ENCODE measurements at places on chromosomes 1 and 21.

DNA sequence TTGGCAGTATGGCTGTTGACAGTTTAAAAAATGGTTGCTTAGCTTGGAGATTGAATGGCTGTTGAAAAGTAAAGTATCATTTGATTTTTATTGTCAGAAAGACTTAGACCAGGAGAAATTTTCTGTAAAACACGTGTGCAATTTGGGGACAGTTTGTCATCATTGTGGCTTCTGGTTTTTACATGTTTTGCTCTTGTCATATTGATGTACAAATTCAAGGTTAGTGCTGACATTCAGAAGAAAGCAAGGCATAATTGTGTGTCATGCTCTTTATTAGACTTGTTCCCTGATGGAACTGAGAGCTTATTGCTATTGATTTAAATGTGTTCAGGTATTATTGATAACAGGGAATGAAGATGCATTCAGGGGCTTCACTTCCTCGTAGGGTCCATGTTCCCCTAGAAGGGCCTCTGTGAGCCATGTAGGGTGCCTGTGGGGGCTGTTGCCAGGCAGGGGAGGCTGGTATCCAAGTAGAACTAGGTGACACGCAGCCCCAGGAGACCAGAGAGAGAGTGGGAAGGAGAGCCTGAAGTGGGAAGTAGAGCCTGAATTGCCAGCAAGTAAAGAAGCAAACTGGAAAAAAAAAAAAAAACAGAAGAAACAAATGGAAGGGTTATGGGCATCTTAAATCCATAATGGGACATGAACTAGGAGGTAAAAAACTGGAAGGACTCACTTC lies 32.7 kb upstream of the PLXNA2 start:
- no peak for DNase-seq

GRCh38 chr1:115098979-115099692 lies 9.8 kb upstream of the TSPAN2 start:
- peak; percentile 32 for DNase-seq

DNA sequence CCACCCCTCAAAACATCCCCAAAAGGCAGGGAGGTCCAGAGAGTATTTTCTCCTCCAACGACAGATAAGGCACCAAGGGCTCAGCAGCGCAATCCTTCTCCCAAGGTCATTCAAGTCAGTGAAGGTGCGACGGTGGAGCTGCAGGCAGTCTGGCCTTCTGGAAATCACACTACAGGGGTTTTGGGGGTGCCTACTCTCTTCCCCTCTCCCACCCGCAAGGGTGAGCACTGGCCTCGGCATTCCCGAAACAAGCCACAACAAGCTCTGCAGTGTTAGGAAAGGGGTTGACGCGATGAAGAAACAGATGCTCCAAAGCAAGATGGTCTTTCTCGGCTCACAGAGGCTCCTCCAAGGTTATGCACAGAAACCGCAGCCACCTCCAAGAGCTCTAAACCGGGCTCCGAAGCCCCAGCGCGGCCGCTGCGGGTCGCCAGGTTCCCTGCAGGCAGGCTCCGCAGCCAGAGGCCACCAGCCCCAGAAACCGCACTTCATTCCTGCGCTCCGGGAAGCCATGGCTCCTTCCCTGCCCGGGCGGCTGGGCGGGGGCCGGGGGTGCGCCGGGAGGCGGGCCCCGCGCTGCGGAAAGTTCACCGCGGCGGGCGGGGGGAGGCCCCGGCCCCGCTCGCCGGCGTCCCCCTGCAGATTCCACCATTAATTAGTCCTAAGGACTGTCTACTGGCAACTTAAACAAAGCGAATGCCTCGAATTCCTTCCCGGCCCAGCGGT lies 1.1 kb downstream of the LUZP1 start:
- DNase-seq: peak; percentile 74

DNA sequence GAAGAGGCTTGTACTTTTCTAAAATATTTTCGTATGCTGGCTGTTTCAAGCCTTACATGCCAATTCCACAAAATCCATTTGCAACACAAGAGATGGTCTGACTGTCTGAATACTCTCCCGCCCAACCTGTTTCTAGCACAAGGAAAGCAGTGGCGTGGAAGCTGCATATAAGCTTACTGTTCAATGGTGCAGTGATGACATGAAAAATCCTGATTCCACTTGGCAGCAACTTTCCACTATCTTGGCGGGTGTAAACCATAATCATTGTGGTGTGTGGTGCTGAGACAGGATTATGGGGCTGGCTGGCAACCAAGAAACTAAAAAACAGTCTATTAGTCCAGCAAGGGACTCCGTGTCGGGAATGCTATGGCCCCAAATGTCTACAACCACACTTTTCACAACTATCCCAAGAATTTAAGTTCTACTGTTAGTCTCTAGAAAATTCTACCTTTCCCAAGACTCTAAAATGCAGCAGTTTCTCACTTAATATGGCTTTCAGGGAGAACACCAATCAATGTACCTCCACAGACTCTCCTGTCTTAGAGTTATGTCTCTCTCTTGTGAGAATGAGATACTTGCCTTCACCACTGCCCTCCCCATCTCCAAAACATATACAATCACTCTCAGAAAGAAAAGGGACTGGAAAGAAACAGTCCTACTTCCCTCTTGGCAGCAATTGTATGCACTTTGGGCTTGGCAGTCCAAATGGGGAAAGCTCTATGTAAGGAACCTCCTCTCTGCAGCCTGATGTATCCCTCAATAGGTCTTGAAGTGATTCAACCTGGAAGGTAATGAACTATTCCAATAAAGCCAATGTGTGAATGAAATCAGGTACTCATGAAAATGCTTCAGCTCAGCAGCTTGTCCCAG lies 9.5 kb downstream of the COLGALT2 start:
- DNase-seq: peak; percentile 75

GRCh38 chr1:87887100-87887499 lies 558.4 kb downstream of the LMO4 start:
- no peak for DNase-seq

GRCh38 chr1:22754106-22754768 lies 43.6 kb downstream of the EPHB2 start:
- DNase-seq: peak; percentile 51

- no peak for DNase-seq
These were observed 120.2 kb downstream of the DMRTB1 start for GRCh38 chr1:53579221-53580008.

DNA sequence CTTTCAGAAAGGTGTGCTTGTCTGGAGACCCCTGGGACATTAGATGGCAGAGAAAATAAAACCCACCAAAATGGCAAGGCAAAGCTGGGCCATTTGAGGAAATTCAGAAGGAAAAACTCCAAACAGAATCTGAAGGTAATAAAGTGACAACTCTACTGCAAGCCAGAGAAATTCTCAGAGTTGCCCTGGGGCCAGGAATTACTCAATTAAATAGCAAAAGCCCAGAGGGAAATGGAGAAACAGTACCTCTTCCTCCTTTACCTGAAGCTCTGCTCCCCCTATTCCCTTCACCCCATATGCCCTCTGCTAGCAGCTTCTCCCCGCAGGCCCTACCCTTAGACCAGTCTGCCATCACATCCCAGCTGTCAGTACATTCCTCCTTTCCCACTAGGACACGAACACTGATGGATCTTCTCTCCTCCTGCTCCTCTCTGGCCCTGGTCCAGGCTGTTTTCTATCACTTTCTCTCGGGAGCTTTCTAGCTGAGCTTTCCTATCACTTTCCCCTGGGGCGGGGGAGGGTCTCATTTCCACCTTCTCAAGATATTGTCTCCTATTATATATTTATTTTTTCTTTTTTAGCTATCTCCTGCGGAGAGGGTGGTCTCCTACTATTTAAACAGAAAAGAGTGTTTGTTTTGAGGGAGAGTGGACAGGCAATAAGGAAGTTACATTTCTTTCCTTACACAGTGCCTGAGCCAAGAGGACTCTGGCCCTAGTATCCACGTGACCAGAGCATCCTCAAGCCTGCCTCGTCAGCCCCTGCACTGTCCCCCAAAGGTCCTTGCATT lies 47.7 kb upstream of the RBM15 start:
- no peak for DNase-seq

DNA sequence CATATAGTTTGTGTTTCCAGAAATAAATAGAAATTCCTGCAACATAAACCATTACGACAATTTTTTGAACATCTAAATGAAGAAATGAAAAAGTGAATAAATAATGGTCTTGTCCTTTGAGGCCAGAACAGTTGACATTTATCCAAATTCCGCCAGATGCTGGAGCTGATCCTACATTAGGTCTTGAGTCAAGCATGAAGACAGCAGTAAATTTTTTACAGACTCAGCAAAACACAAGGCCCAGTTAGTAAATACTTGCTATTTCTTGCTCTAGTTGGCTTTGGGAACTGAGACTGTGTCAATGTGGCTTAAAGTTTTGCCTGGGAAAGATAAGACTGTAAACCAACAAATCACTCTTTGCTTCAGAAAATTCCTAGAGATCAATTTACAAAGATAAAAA lies 540.1 kb upstream of the RGS18 start:
- DNase-seq: no peak

- peak; percentile 99 for DNase-seq
These were observed 26.2 kb upstream of the ID3 start for GRCh38 chr1:23585321-23586022.

- no peak for DNase-seq
These were observed 16.0 kb upstream of the ZNF496 start for GRCh38 chr1:247347477-247348222.

DNA sequence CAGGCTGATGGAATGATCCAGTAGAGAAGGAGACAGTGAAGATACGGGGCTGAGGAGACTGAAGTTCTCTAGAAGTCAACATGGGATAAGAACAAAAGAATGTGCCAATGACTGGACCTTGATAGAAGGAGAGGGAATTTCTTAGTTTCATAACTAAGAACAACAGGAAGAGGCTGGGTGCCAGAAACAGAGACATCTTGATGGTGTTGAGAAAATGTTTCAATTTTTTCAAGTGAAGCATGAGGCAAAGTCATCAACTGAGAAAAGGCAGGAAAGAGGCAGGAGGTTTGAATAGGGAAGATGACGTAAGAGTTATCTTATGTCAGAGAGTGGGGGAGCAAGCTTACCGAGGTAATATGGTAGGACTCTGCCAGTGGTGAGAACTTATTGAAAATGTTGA lies 80.1 kb downstream of the SPAG17 start:
- DNase-seq: peak; percentile 62

- no peak for DNase-seq
These were observed 12.5 kb upstream of the HNRNPR start for GRCh38 chr1:23356471-23357137.

DNA sequence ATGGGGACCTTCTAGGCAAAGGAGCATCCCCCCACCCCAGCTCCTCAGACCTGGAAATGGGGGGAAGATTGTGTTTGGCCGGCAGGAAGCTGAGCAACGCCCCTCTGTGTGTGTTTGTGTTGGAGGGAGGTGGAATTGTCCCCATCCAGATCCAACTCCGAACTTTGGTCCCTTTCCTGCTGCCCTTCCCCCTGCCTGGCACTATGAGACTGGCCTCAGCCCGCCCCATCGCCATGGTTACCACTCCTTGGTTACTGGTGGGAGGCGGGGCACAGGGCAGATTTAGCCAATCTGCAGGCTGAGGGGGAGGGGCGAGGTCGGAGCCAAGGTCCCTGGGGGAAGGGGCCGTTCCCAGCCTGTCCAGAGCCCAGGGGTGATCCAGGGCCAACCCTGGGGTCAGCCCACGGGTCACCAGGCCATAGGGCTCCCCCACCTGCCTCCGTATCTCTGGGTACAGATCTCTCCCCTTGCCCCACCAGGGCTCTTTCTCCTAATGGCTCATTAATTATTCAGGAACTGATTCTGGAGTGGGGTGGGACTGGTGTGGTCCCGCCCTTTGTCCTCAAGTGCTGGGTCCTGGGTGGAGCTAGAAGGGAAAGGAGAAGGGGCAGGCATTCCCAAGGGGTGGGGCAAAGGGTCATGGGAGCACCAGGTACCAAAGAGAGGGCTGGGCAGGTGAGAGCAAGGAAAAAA lies 15.2 kb downstream of the PTPRF start:
- DNase-seq: peak; percentile 38

DNA sequence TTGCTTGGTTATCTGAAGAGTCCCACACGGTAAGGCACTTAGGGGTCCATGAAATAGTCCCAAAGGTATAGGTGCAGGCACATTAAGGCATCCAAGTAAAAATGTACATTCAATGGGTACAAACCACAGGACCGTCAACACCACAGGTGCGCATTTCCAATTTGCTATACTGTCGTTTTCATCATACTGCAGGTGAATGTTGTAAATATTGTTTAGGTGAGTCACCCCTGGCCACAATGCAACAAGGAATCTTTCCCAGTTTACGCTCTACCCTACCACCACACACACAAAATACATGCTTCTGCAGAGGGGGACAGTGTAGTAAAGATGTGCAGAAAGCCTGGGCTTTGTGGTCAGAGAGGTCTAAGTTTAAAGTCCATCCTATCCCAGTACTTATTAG lies 13.7 kb downstream of the CADM3 start:
- no peak for DNase-seq

- peak; percentile 82 for DNase-seq
These were observed 7.1 kb downstream of the ZBTB21 start for GRCh38 chr21:42003051-42003461.

DNA sequence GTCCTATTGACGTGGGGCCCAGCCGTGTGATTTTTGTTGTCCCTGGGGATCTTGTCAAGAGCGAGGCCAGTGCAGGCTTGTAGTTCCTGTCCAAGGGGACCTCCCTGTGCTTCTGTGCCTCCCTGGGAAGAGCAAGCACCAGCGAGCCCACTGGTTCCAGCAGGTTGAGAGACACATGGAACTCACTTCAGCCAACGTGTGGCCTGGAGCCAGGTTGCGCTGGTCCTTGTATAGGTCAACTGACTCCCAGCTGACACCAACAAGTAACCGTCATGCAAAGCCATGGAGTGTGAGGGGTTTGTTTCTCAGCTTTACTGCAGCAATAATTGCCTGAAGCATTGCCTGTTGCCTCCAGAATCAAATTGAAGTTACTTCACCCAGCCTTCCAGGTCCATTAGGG lies 63.0 kb downstream of the DISP3 start:
- no peak for DNase-seq

- no peak for DNase-seq
These were observed 23.0 kb upstream of the SYNC start for GRCh38 chr1:32725615-32725982.
